Stimulated activated CD8-positive, alpha-beta memory T cell treated with anti-CD3 and anti-CD28 coated beads, Interleukin-7, amount 100 ng/mL, for 4 hours (primary cell): ENCODE measurements at places on chromosomes 3 and 15.

DNA sequence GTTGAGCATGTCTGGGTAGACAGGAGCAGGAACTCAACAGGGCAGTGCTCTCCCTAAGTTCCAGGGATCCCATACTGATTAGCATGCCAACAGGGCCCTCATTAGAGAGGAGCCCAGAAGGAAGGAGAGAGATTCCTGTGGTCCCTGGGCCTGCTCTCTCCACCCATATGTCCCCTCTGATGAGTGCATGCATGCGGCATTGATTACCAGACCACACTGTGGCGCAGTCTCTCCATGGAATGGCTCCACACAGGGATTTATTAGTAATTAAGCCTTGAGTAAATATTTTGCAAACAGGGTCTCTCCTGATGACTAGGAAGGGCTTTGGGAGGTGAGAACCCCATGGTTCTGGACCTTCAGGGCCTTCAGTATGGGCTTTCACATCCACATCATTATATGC is 60.0 kb upstream of the ST8SIA2 start:
- DNase-seq = no peak

DNA sequence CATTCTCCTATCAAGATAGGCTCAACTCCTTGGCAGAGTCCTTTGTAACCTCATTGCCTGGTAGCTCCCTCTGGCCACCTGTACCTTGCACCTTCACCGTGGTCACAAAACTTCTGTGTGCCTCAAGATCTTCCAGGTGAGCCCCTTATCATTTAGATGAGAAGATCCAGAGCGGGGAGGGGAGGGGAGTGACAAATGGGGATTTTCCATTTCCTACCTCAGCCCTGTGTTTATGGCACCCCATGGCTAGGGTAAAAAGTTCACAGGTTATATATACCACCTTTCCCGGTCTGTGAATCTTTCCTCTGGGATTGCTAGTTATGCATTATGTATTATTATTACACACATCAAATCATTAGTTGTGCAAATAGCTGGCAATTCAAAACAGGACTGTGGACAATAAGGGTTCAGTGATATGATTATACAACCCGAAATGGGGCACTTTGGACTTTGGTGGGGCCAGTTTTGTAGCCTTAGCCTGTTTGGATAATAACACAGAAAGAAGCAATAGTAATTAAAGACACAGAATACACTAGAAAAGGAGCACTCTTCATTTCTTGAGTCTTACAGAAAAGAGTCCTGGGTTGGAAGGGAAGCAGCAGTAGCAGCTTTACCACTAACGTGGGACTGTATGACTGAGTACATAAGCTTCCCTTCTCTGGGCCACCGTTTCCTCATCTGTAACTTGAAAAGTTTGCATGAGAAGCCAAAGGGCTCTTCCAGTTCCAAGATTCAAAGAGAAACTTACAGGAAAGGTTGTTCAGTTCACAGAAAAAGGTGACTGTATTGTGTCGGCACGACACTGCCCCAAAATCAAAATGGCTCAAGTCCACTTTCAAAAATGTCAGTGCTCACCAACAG is 7.1 kb downstream of the TLE3 start:
- DNase-seq = no peak

DNA sequence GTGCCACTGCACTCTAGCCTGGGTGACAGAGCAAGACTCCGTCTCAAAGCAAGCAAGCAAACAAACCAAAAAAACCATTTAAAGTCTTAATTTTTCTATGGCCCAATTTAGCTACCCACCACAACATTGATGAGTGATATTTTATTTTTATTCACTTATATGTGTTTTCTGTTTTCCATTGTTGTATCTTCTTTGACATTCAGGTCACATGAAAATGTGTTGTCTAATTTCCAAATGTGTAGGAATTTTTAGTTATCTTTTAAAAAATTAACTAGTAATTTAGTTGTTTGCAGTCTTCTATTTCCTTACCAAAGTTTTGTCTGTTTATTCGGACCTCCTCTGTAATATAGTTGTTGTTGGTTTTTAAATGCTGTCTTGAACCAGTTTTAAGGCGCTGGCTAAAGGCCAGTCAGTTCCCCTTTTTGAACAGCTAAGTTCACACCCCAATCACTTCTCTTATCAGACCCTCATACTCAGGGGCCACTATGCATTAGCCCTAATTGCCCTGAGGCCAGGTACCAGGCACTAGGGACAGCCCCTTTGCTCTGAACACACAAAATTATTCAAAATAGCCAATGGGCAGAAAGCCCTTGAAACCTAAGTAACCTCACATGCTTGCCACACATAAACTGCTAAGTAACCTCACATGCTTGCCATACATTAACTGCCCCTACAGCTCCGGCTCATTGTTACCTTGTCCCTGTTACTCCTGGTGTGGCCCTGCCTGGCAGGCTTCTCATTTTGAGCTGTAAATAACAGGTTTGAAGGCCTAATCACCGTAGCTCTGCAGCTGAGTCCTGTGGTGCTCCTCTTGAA is 4.3 kb upstream of the CCR4 start:
- DNase-seq = no peak

- DNase-seq = peak; percentile 34
Measured at GRCh38 chr15:74901612-74902063, 5.0 kb downstream of the FAM219B start.

GRCh38 chr3:66239513-66240123 is 18.8 kb downstream of the SLC25A26 start:
- DNase-seq = no peak

- no peak for DNase-seq
Measured at GRCh38 chr15:93565201-93565600, 476.2 kb upstream of the RGMA start.

GRCh38 chr15:78167227-78167888 is 18.2 kb downstream of the IDH3A start:
- DNase-seq = no peak

DNA sequence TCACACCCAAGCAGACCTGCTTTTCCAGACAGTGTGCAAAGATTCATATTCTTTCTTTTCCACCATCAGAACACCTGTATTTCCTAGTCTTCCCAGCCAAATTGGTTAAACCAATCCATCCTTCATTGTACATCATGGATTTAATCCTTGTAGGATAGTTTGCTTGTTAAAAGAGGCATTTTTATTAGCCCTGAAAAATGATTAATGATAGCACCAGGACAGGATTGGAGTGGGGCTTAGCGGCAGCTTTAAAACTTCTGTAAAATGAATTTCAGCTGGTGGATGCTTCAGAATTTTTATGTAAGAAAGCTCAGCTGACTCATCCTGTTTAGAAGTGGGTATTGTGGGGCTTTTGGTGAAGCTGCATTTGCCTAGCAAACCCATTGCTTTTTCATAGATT is 36.1 kb upstream of the ARHGEF26 start:
- DNase-seq = no peak

DNA sequence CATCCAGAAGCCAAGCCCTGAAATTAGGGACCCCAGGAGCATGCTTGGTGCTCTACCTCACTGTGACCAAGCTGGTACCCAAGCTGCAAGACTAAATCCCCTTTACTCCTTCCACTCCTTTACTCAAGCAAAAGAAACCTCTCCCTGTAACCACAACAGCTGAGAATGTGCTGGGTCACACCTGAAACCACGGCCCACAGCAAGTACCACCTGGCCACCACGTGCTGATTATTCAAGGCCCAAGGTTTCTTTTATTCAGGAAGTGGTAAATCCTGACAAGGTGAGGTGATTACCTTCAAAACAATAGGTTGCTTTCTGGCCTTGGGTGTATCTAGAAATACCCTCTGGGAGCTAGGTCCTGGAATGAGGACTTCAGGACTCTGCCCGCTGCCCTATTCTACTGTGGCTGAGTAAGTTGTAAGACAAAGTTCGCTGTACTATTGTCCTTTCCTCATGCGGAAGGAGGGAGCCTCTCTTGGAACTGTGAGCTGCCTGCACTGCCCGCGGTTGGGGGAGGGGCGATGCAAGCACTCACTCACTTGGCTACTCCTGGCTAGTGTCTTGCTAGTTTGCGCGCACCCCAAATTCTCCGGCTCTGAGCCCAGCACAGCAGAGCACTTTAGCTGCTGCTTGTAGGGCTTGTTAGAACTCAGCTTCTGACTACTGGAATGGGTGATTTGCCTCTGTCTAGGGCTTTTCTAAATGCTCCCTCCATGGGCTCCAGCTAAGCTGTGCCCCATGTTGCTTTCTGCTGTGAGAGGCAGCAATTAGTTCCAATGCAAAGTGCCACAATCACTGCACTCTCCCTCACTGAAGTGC is 487.1 kb upstream of the CNTN3 start:
- DNase-seq = no peak

DNA sequence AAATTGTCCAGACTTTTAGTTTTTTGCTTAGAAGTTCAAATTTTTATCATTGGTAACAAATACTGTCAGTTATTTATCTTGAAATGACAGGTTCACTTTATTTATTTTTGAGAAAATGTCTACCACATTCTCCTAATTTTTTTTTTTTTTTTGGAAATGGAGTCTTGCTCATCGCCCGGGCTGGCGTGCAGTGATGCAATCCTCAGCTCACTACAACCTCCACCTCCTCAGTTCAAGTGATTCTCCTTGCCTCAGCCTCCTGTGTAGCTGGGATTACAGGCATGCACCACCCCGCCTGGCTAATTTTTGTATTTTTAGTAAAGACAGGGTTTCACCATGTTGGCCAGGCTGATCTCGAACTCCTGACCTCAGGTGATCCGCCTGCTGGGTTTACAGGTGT is 16.1 kb upstream of the EBLN2 start:
- DNase-seq = no peak

GRCh38 chr15:25900901-25901300 is 37.8 kb upstream of the ATP10A start:
- DNase-seq = no peak

DNA sequence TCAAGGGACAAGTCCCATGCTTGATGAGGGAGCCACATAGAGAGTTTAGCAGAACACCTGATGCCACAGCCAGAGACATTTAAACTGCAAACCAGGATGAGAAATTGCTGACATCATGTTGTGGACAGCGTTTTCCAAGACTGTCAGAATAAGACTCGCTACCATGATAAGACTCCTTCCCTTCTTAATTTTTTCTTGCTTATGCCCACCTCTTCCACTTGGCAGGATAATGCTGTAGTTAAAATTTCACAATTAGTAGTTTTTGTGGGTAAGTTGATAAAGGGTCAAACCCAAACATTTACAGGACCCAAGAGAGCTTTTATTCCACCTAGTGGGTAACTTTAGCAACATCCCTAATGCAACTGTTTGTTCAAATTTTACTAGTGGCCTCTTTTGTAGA is 3.0 kb upstream of the PIAS1 start:
- no peak for DNase-seq
